M059J (cell line): ENCODE measurements at places on chromosomes 4 and X.

- no peak for DNase-seq
Observed at GRCh38 chr4:106339431-106339830, 23.1 kb downstream of the AIMP1 start.

GRCh38 chrX:120790118-120790517 lies 85.5 kb downstream of the CT47B1 start:
- DNase-seq, result peak; percentile 77

DNA sequence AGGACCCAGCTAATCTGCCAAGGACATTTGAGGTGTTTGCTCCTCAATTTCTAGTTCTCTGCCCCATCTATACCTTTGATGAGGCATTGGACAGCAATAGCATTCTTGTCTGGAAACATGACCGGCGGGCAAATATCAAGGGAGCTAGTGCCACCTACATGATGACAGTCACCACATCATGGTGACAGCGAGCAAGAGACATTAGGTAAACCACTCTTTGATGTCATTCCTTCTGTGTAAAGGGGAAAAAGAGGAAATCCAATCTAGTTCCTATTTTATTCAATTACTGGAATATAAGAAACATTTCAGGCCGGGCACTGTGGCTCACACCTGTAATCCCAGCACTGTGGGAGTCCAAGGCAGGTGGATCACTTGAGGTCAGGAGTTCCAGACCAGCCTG lies 20.7 kb upstream of the IL13RA1 start:
- no peak for DNase-seq

DNA sequence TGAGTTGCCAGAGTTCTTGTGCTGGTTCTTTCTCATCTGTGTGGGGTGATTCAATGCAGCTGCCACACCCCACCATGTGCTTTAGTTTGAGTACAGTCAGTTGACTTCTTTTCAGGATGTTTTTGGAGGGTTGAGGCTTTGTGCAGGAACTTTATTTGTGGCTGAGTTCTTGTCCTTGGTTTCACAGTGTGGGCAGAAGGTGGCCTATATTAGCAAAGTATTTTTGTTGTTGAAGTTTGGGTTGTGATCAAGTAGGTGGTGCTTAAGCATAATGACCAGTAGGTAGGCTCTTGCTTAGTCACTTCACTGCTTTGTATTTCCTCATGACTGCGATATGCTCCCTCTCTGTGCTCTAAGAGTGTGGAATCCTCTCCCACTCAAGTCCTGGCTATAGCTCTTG lies 80.3 kb downstream of the ARHGAP24 start:
- DNase-seq, result no peak

DNA sequence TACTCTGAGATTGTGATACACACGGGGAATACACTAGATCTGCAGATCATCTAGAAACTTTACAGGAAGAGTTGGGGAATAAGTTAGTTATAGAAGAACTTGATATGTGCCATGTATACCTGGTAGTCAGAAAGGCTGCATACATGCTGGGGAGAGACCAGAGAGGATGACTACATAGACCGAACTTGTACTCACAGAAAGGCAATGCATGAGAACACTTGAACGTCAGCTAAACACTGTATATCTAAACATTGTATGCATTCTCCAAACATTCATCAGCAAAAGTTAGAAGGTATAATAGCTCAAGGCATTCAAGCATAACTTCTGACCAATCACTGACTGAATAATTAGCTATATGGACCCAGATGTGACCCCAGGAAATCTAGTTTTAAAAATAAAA lies 78.0 kb upstream of the PDHA2 start:
- DNase-seq, result no peak

DNA sequence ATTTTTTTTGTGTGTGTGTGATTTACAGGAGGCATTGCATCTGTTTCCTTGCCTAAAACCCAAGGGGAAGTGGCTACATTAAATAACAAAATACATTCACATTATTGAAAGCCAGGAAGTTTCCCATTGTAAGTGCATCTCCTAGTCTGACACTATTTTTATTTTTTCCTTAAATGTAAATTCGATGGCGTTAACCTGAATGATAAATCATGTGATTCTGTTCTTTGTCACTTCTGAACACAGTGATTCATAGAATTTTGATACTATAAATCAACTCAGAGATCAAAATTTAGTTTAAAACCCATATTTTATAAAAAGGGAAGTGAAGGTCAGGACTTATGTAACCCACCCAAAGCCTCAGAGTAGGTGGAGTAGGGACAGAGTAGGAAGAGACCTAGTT lies 258.1 kb downstream of the GABRG1 start:
- no peak for DNase-seq

DNA sequence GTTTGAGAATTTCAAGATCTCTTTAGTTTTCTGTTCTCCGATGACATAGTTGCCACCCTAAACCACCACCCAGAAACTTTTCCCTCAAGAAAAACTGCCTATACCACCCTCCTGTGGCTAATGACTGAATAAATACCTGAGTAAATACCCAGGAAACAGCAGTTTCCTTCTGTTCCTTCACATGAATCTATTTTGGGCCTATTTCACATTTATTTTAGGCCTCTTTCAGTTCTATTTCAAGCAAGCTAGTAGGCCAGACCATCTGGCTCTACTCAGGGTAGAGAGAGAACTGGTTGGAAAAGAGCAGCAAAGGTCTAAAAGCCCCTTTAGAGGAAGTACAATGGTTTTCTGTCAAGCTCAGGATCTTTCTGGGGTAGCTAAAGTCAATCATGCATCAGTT lies 23.4 kb downstream of the ARHGEF9 start:
- DNase-seq, result peak; percentile 15

DNA sequence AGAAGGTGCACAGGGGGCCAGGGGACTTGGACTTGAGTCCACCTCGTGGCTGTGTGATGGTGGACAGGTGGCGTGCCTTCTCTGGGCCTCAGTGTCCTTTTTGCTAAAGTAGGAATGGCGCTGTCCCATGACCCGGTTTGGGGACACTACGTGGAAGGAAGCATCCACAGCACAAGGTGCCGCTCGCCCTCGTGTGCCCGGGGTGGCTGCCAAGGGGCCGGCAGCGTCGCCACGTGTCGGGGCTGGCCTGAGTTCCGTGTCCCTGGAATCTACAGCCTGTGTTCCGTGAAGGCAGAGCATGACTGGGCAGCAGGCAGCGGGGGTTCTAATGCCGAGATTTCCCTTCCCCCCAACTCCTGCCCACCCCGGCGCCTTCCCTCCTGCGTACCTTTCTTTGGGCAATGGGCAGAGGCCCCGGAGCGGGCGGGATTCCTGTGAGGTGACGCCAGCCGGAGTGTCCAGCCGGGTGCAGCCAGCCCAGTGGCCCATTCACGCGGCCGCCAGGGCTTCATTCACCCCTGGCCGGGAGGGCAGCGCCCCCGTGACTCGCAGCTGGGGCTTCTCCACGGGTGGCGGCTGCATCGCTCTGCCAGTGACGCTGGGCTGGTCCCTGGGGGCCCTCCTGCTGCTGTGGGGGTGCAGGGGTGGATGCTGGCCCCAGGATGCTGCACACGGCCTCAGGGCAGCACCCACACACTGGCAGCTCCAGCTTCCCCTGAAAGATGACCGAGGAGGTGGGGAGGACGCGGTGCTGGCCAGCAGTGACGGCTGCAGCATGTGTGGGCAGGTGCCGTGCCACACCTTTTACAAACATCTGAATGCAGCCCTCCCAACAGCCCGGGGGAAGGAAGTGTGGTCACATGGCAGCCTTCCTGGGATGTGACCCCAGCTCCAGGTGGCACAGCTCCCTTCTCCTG lies 21.2 kb downstream of the DOK7 start:
- DNase-seq, result peak; percentile 85

- no peak for DNase-seq
Observed at GRCh38 chr4:579543-580175, 3.6 kb upstream of the TMEM271 start.

DNA sequence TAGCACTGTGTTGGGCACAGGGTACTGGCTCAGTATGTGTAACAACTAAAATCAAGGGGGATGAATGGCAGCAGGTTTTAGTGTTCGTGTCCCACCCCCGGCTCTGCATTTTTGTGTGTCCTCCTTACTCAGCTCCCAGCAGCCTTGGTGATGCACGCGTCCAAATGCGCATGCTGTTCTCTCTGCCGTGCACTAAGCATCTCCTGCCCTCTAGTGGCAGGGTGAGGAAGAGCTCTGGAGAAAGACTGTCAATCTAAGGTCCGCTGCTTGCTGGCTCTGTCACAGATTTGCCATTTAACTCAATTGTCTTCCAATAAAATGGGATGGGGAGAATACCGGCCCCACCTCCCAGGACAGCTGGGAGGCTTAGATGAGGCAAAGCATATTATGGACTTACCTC lies 61.4 kb downstream of the WFS1 start:
- DNase-seq, result peak; percentile 24

- peak; percentile 70 for DNase-seq
Observed at GRCh38 chr4:78059524-78059889, 2.4 kb downstream of the FRAS1 start.

DNA sequence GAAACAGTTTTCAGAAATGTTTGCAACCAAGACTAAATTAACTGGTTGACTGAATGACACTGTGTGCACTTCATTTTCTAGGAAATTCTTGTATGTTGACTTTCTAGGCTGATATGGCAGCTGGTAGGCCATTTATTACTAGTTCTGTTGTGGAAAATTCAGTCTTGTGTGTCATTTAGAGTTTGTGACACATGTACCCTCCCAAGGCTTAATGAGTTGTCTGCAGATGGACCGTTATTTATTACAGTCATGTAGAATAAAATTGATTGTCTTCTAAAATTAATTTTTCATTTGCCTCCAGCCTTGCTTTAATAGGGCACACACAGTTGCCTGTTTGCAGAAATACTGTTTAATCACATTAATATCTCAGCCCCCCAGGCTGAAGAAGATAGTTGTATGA lies 30.7 kb downstream of the DACH2 start:
- no peak for DNase-seq

- no peak for DNase-seq
Observed at GRCh38 chr4:124833831-124834505, 121.4 kb upstream of the ANKRD50 start.

DNA sequence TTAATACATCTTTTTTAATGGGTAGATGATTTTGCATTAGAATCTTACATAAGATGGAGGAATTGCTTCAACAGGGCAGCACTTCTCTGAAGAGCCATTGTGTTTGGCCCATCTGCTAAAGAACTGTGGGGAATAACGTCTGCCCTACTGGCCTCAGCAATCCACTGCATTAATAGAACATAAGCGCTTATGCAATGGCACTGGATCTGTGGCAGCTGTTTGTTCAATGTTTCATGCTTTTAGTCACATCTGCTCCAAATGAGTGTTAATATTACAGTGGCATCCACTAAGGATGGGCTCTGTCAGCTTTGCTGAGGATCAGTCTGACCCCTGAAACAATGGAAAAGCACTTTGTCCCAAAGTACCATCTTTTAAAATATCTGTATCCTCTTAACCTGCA lies 279.0 kb upstream of the GK2 start:
- no peak for DNase-seq

GRCh38 chrX:153938226-153938786 lies 3.5 kb upstream of the NAA10 start:
- no peak for DNase-seq

DNA sequence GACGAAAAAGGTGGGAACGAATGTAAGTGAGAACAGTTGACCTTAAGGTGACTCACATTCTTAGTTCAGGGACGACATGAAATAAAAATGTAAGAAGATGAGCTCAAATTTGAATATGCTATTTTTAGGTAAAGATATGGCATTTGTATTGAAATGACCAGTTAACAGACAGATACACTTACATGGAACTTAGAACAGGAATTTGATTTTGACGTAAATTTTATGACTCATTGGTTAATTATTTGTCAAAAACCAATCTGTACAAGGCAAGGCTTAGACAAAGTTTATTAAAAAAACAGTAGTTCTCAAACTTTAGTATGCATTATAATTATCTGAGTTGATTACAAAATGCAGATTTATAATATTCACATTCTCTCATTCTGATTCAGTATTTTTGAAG lies 469.4 kb downstream of the CFAP47 start:
- no peak for DNase-seq

DNA sequence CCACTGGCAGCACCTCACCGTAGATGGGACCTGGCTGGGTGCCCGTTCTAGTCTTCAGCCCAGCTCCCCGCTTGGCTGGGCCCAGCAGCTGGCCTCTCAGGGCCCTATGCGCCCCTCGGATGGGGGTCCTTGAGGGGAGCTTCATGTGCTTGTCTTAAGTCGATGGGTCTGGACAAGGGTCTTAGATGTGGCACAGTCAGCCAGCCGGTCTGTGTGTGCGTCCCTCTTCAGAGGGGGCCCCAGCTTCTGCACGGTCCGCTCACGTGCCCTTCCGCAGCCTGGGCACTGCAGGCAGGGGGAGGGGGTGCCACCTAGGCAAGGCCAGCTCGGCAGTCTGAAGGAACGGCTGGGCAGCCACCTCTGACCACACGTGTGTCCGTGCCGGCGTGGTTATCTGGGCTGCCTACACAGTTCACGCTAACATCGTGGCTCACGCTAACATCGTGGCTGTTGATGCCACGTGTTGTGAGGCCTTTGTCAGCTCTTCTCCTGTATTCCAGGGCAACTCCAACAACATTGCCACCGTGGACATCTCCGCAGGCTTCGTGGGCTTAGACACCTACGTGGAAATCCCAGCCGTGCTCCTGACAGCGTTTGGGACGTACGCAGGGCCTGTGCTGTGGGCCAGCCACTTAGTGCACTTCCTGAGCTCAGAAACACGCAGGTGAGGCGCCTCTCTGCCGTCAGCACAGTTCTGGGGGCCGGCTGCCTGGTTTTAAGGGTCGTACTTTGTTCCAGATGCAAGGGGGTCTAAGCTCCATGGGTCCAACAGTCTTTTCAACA lies 34.5 kb downstream of the PIGG start:
- no peak for DNase-seq

DNA sequence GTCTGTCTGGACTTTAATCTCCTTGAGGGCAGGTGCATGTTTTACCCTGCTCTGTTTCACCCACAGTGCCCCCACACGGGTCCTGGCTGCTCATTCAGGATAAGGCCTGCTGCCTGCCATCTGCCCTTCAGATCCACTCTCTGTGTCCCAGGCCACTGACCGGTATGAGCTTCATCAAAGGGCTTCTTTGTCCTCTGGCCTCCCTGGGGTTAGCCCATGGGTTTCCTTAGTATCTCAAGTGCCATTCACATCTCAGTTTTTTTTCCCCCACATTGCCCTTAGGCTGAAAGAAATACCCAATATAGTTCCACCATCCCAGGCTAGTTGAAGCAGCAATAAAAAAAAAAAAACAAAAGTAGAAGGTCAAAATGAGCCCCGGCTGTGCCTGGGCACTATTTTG lies 9.3 kb downstream of the CD99L2 start:
- no peak for DNase-seq
